ENCODE measurements at places on chromosomes 2 and 18.

DNA sequence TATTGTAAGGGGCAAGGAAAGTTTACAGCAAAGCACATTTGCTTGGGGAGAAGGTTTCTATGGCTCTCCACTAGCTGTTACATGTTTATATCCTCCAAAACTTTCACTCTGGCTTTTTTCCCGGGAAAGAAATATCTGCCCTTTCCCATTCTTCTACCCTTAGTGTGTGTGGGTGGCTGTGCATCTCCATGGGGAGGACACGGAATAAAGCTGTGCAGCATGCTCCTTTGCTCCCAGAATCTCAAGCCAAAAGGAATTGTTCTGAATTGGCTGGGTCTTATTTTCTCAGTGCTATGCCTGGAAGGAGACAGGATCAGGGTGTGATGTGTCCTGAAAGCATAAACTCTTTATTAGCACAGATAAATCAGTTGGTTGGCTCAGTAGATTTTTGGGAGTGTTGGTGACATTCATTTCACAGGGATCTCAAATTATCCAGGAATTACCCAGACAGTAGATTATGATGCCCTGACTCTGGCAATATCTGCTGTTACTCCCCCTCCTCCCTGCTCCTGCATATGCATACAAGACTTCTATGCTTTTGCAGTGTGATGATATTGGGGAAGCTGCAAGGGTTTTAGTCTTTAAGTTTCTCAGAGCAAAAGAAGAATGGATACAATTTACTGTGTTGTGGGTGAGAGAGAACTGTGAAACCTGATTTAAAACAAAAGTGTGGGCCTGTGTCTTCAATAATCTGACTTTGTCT is 63.1 kb downstream of the PARD3B start:
- no peak for DNase-seq

DNA sequence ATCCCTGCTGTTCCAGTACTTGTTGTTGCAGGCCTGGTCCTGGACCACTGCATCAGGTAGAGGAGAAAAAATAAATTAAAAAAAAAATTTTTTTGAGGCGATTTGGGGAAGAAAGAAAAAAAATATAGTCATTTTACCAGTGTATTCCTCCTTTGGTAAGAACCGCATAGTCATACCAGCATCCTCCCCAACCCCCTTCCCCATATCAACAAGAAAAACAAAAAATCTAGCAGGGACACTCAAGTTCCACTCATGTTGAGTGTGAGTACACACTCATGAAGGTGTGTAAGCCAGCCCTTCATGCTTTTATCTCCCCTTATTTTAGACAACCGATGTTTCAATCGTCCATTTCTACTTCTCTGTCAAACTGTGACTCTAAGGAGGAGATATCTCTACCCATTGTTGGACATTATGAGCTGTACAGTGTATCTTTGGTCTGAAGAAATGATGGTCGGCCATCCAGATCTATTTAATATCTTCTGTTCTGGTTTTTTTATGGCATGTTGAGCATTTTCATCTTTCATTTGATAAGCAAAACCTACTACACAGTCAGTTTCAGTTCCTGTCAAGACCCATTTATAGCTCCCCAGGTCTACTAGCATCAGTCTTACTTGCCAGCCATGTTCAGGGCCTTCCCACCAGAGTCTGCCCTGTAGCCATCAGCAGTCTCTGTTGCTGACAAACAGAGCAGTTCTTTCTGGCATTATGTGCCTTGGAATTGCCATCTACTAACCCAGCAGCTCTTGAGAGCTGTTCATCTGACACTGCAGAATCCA is 20.0 kb downstream of the ELP2 start:
- DNase-seq, result no peak

- DNase-seq, result no peak
Observed at GRCh38 chr18:72542984-72543356, 1.2 kb downstream of the CBLN2 start.

DNA sequence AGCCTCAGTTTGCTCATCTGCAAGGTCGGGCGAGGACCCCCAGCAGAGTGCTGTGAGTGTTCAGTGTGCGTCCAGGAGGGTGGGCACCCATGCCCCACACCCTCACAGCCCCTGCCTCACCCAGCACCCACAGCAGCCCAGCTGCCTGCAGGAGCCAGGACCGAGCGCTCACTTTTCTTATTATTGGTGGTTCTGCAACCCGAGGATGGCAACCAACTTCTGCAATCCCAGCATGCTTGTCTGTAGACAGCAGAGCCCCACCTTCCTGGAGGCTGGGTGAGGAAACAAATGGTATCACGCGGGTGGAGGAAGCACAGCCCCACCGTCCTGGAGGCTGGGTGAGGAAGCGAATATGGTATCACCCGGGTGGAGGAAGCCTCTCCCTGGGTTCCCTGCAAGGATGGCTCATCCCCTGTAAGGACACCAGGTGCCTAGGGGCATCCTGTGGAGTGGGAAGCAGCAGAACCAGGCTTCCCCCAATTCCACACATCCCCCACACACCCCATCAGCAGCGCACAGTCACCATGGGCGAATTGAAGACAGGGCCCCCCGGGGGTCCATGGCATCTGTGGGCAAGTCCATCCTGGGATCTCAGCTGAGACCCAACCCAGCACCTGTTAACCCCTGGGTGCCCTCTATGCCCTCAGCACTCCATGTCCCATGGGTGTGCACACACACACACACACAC is 220.5 kb upstream of the RAB6C start:
- DNase-seq, result peak; percentile 16

- DNase-seq, result no peak
Observed at GRCh38 chr2:69020496-69021426, 7.8 kb downstream of the ANTXR1 start.

- DNase-seq, result no peak
Observed at GRCh38 chr2:419687-420317, 131.9 kb upstream of the ALKAL2 start.

DNA sequence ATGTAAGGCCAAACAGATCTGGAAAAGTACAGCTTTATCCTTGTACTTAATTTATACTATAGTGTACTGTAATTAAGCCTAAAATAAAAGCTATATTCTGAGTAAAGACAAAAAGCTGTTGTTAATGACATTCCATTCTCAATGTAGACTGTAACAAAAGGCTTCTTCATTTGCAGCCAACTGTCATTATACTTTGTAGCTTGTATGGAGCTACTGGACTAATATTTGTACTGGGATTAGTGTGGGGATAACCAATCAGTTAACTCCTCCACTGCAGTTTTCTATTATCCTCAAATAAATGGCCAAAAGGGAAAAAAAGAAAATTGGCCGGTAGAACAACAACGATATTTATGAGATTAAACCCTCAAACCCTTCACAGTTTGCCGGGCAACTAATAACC is 66.5 kb downstream of the STK39 start:
- no peak for DNase-seq

- DNase-seq, result no peak
Observed at GRCh38 chr18:1057367-1057766, 152.7 kb downstream of the ADCYAP1 start.

DNA sequence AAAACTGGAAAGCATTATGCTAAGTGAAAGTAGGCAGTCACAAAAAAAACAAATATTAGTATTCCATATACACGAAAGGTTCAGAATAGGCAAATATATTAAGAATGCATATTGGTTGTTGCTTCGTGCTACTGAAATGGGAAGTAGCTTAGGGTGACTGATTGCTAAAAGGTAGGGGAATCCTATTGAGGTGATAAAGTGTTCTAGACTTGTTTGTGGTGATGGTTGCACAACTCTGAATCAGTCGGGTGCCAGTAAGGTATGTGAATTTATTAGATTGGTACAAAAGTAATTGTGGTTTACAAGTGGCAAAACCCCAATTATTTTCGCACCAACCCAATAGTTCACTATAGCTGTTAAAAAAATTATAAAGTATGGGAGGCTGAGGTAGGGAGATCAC is 20.7 kb downstream of the USP34 start:
- no peak for DNase-seq

DNA sequence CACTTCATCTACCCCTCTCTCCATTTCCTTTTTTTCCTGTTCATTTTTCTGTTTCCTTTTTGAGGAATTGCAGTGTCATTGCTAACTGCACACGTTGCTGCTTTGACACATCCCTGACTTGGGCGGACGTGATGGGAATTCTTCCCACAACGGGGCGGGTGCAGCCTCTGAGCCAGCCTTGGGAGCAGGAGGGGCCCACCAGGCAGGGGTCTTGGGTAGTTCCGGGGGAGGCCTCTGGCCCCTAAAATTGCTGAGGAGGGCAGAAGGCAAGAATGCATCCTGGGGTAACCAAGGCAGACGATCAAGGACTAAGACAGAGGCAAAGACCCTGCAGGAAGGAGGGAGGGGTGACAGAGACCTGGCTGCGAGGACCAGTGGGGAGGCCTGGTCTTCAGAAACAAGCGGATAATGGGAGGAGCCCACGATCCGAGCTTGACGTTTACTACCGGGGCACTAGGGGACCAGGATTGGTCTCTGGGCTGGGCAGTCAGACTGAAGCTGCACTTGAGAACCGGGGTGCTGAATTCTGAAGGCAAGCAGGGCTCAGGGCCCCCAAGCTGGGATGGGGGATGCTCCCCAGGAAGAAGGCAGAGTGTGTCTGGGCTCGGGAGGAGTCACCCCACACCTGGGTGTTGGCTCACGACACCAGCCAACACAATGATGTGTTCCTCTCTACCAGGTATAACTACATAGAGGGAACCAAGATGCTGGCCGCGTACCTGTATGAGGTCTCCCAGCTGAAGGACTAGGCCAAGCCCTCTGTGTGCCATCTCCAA is 14.8 kb upstream of the CNDP1 start:
- no peak for DNase-seq

DNA sequence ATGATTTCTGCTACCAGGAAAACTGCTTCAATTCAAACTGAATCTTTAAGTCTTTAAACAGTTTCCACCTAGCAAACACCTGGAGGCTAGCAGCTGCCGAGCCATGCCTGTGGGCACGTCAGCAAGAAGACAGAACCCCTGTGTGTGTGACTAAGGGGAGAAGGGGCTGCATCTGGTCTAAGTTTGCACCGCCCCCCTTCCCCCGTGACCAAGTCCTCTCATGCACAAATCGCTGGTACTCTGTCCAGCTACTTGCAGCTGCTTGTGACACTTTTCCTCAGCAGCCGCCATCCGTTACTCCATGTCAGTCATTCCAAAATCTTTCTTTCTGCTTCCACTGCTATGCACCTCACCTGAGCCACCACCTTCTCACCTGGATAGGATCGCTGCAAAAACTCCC is 355.0 kb downstream of the SS18 start:
- DNase-seq, result no peak

DNA sequence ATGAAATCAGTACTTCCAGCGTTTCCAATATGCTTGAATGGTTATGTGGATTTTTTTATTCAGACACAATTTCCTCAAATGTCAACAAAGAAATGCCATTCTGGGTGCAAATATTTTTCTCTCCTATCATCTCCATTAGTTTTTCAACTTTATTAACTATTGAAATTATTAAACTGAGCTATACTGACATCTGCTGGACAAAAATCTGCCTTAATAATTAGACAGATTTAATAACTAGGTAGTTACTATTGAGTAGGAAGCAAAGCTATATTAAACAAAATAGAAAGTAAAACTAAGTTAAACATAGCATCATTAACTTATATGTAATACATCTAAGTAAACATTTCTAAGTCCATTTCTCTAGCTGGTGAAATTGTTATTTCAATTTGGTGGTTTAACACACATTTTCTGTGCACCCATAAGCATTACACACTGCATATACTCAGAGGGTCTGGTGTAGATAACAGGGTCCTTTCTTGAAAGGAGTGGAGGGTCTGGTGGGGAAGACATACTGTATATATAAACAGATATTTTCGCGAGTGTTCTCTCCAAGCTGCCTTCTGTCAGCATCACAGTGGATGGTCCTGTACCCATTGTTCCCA is 77.0 kb downstream of the LANCL1 start:
- DNase-seq, result no peak

DNA sequence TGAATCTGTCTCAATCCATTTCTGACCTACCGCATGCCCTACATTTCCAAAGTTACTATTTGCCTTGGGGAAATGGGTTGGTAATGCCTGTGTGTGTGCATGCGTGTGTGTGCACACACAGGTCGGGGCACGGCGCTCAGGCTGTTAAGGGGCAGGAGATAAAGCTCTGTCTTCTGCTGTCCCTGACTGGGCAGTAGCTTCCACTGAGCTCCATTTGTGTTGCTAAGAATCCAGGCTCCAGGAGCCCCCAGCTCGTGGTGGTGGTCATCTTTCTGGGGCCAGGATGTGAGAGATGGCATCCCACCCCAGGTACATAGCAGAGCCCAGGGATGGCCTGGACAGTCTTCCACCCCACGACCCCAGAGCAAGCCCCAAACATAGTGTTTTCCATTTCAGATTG is 66.7 kb upstream of the HS6ST1 start:
- DNase-seq, result peak; percentile 5

- no peak for DNase-seq
Observed at GRCh38 chr2:120580709-120581108, 155.0 kb upstream of the GLI2 start.

DNA sequence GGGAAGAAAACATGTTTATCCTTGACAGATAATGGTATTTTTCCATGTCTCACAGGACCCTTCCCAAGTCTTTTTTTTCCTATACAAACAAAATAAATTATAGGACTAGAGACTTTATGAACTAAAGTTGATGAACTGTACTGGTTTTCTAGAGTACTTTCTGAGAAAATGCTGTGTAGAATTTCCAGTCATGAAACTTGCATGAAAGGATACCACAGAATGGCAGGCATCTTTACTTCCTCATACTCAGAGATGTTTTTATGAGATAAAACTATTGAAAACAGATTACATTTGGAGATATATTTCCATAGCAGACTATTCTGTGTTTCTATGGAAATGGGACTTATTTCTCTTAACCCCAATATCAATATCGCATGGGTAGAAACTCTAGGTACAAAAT is 403.5 kb downstream of the PARD3B start:
- no peak for DNase-seq

DNA sequence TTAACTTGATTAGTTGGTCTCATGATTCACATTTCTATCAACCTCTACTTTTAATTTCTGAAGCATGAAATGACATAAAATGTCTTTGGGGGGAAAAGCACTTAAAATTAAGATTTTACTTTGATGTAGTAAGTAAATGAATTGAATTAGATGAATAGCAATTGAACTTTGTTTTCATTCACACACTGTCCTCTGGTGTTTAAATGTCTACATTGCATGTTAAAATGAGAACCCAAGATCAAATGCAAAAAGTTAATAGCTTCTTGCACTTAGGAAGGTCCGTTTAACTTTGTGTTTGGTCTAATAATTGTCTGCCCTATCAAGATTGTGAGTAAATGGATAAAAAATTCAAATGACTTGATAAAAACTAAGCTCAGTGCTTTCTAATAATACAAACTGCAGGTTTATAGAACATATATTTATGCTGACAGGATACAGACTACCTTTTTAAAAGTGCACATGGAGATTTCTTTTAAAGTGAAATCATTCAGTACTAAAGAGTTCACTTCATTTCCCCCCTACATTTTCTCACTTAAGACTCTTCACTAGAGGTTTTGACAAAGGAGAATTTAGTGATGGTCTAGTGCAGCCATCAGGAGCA is 156.2 kb upstream of the NABP1 start:
- DNase-seq, result no peak

GRCh38 chr2:230441227-230441897 is 25.4 kb downstream of the SP100 start:
- DNase-seq, result peak; percentile 22

GRCh38 chr2:152466041-152466440 is 131.1 kb downstream of the FMNL2 start:
- no peak for DNase-seq
